Epithelial cell of proximal tubule (primary cell): ENCODE measurements at places on chromosomes 6 and 20.

GRCh38 chr6:33595001-33595846, 15.1 kb upstream of the BAK1 start:
- DNase-seq: no peak

DNA sequence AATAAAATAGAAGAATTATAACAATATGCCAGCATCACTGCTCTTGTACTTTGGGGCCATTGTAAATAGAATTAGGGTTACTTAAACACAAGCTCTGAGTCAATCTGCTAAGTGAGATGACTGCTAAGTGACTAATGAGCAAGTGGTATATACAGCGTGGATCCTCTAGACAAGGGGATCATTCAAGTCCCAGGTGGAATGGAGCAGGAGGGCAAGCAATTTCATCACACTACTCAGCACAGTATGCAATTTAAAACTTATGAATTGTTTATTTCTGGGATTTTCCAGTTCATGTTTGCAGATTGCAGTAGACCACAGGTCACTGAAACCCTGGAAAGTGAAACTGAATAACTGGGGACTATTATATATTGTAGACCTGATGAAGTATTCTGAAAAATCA, 235.3 kb downstream of the BTBD3 start:
- no peak for DNase-seq

DNA sequence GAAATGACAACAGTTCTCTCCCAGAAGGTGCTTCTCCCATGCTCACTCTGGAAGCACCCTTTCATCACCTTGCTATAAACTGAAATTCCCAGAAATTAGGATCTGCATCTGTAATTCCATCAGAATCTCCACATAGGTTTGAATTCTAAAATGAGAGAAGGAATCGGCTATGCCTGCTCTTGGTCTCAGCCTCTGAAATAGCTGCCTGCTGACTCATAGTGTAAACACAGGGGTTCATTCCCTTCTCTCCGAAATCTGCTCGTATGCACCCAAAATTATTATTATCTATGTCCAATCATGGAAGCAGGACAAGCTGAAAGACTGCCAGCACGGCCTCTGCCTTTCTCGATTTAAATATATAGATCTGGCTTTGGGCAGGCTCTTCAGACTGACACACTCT, 74.6 kb upstream of the TAB2 start:
- no peak for DNase-seq

GRCh38 chr20:19712721-19713260, 45.3 kb upstream of the RIN2 start:
- no peak for DNase-seq

DNA sequence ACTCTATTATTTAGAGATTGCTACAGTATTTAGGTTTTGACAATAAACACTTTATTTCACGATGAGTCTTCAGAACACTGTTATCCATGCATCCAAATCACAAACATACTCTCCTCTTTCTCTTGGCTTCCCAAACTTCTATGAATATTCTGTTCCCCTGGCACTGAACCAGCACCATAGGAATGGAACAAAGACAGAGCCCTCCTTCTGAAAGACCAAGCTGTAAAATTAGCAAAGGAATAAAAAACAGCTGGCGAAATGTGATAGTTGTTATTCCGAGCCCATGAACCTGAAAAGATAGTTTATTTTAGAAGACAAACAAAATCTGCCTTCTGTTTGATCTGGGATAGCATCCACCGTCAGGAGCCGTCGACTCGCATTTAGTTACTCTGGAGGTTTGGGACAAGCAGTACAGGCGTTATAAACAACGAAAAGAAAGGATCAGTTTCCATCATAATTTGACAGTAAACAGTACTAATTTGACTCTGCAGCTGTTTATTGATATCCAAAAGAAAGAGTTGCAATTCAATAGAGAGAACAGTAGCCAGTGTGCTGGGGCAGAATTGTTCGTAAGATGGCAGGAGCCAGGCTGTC, 161.4 kb downstream of the CLIC5 start:
- no peak for DNase-seq

DNA sequence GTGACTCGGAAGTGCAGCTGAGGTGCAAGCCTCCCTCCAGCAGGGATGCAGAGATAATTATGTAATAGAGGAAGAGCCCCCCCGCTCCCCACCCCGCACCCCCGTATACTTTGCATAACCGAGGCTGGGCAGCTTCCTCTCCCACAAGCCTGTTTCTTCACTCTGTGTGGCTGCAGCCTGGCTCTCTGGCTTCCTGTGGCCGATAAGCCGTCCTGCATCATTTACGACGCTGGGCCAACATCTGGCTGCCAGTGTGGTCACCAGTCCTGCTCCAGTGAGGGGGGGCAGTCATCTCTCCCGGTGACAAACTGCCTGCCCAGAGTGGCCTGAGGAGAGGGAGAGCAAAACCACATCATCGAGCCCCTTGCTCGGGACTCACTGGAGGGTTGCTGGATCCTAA, 59.2 kb downstream of the RBM38 start:
- DNase-seq: no peak

DNA sequence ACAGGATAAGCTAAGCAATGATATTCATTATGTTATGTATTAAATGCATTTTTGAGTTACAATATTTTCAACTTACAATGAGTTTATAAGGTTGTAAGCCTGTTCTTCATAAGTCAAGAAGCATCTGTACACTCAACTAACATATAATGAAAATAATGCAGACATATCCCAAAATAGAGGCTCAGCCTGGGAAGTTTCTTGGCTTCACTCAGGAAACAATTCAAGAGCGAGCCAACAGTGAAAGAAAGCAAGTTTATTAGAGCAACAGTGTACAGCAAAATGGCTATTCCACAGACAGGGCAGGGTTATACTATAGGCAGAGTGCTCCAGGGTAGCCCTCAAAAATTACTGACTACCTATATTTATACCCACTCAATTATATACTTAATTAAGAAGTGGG, 1581.8 kb downstream of the HACE1 start:
- DNase-seq: no peak

DNA sequence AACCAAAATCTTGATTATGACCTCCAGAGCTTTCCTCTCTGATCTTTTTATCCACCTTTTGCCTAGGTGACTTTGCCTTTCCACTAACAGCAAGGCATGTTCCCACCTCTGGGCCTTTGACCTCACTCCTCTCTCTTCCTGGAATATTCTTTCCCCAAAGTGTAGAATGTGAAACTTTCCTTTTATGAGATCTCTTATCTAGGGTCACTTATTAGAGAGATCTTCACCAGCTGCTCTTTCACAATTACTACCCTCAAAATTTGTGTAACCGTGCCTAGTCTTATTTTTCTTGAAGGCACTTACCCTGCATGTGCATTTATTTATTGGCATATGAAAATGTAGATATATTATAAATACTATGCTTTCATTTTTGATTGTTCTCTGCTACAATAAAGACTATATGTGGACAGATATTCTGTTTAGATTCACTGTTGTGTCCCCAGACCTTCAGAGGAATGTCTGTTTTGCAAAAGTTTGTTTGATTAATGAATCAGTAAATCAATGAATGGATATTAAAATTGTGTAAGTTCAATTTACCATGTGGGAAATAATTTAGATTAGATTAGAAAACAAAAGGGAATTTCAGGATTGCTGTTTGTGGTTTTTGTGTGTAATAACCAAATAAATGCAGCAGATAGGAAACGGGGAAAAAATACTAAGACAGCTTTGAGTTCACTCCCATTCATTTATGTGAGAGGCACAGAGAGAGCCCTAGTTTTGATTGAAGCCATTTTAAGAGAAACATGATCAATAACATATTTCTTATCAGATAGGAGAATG, 207.0 kb downstream of the ADGB start:
- DNase-seq: no peak

DNA sequence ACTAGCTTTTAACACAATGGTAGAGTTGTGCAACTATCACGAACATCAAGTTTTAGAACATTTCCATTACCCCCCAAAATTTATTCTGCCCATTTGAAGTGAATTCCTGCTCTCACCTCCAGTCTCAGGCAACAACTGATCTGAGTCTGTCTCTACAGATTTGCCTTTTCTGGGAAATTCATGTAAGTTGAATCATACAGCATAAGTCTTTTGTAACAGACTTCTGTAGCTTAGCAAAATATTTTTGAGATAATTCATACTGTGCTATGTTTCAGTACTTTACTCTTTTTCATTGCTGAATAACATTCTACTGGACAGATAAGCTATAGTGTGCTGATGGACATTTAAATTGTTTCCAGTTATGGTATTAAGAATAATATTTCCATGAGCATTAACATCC, 447.3 kb upstream of the GJE1 start:
- no peak for DNase-seq

DNA sequence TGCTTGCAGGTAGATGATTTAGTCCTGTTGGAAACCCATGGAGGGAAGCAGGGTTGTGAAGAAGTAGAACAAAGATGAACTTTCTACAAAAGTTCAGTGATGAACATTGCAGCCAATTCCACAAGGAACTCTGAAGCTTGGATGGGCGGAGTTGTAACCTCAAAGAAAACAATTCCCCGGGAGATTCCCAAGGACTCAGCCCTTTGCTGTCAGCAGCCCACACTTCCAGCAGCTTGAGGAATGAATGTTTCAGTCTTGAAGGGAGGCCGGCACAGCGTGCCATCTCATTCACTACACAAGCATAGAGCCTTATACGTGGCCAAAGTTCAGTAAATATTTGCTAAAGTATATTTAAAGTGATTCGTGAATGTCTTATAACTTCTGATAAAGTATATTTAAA, 269.4 kb downstream of the NKAIN2 start:
- no peak for DNase-seq

DNA sequence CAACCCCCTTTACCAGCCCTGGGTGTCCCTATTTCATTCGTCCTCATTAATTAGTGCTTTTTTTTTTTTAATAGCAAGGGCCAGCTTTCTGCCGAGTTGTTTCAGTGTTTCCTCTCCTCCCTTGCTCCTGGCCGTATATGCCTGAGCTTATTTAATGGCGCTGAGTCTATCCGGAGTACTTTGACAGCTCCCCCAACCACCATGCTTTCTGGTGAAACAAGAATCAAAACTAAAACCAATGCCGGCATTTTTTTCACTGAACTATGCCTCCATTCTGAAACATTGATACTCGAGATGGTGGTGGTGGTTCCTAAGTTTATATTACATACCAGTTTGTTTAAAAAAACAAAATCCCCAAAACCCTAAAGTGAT, 1.2 kb downstream of the DCBLD1 start:
- DNase-seq: no peak

DNA sequence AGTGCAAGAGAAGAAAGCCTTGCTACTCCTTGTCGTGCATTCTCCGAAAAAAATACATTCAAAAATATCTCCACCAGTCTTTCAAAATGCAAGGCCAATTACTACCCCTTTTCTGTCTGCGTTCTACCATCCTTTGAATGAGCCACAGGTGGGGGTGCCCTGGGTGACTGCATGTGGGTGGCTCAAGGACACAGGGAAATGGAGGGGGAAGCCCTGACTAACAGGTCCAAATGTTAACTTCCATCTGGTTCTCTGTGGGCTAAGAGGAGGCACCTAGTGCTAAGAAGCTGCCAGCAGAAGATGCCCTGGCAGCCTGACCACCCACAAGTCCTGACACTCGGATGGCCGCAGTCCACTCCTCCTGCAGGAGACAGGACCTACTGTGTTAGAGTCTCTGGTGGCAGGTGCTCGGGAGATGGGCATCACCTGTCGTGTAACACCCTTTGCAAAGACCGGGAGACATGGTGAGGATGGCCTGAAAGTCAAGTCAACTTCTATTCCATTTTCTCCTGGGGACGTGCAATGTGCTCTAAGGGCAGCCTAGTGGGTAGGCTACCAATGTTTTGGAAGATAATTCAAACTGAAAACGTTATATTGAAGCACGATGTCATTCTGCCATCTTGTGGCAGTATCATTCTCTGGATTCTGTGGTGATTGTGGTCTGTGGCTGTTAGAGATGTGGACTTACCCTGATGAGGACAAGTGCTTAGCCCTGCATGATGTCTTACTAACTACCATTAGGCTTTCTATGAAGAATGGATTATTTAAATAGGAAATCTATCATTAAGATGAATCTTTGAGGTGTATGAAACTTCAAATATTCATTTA, 27.4 kb upstream of the IGF2R start:
- peak; percentile 7 for DNase-seq

DNA sequence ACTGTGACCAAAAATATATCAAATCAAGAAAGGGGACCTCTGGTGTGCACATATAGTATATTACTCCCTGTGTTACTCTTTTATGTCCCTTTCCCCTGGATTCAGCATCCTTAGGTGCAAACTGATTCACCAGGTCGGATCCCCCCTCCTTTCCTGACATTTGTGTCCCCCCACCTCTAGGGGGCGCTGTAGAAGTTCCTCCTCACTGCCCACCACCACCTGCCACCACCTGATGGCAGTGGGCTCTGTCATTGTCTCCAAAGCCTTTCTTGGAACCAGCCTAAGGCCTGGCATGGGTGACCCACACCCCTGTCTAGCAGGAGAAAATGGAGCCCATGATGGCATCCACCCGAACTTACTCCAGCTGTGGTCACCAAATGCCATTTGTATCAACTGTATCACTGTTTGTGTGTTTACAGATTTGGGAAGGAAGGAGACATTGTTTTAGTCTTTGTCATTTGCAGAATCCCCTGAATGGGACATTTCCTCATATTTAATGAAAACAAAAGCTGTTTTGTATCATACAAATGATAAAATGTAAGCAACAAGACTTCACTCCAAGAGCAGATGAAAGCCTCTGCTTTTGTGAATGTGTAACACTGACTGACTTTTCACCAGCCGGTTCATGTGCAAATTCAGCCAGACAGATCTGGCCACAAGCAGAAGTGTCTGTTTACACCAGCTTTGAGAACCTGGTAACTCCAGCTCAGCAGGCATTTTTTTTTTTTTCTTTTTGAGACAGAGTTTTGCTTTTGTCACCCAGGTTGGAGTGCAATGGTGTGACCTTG, 66.2 kb downstream of the ARMC2 start:
- DNase-seq: no peak

- DNase-seq: no peak
Observed at GRCh38 chr6:45552536-45552935, 174.8 kb upstream of the SUPT3H start.

DNA sequence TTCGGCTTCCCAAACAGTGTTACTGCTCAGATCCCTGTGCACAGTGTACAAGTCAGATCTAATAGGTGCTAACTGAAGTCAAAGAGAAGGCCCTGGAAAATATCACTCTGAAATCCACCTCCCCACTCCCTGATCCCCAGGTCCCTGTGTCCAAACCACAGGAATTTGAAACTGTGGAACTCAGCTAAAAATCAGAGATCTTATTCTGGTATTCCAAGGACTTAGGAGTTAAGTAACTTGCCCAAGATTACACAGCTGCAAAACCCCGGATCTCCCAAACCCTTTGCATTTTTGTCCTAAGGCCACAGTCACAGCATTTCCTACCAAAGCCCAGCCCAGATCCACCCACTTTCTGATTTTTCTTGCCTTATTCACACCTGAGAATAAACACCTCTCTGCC, 32.3 kb upstream of the SLC23A2 start:
- no peak for DNase-seq

DNA sequence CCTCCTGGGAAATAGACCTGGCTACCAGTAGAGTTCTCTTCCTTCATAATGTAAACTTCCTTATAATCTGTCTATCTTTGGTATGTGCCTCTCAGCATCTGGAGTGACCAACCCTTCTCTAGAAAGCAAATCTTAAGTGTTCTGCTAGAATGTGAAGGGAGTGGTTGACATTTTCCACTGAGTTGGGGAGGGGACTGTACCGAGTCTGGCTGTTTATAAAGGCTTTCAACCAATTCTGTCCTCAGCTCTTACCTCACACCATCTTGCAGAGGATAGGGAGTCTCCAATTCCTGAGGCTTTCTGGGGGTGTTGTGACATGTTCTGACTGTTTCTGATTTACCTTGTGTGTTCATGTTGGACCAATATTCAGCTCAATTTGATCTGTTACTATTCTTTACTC, 39.6 kb downstream of the FAM217A start:
- DNase-seq: no peak
